ENCODE measurements at places on chromosomes 12 and 14.

DNA sequence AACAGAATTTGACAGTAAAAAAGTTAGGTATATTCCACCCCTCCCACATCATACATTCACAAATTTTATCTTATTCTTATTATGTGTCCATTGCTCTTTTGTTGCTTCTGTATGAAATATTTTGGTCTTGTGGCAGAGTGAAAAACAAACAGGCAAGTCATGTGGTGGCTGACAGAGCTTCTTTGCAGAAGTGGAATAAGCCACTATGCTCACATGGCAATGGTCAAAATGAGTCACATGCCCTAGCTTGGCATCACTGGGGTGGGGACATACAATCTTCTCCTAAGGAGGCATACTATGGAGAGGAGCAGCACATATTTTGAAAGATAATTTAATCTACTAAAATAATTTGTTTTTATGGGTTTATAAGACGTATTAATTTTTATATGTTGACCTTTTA, 27.7 kb upstream of the CMA1 start:
- DNase-seq, result no peak

DNA sequence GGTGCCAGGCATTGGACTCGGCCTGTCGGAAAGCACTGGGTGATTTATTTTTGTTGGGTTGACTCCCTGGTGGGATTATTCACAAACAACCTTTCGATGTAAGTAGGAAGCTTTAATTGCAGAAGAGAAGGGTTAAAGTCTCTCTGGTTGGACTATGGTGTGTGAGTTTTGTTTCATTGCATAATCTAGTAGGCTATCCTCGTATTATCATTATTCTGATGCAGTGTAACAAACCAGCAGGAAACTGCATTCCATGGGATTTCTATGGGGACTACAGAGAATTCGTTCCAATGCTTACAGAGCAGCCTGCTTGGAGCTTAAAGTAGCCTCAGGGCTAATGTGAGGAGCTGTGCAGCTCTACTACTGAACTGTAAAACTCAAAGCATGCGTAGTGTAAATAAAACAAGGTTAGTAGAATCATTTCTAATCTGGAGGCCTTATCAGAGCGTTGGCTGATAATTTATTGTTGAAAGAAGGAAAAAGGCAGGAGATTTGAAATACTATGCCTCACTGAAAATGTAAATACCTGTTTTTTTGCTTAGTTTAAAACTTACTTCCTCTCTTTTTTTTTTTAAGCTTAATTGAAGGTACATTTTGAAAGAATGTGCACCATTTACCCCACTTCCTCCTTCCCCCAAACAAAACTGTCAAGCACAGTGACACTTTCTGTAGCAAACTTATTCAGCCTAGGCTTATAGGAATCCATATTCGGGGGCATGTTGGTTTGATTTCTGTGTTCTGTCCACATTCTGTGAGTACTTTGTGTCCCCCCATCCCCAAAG, 226.7 kb downstream of the NPAS3 start:
- DNase-seq, result no peak

GRCh38 chr12:22366181-22366580, 31.7 kb upstream of the ST8SIA1 start:
- no peak for DNase-seq

GRCh38 chr12:57096099-57096572, 7.2 kb downstream of the NAB2 start:
- no peak for DNase-seq
